ENCODE measurements at places on chromosomes 7 and 10.

DNA sequence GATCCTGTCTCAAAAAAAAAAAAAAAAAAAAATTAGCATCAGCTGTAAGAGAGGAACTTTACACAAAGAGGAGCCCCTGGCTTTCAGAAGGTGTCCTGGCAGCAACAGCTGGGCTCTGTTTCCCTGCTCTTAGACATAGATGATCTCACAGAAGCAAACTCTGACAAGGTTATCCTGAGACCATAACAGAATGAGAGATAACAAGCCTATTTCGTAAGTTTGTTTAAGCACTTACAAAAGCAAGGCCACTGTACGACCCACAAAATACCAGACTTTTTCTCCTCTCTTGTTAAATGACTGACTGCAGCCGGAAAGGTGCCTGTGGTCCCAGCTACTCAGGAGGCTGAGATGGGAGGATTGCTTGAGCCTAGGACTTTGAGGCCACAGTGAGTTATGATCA, 33.3 kb upstream of the OTUD1 start:
- DNase-seq, result no peak

DNA sequence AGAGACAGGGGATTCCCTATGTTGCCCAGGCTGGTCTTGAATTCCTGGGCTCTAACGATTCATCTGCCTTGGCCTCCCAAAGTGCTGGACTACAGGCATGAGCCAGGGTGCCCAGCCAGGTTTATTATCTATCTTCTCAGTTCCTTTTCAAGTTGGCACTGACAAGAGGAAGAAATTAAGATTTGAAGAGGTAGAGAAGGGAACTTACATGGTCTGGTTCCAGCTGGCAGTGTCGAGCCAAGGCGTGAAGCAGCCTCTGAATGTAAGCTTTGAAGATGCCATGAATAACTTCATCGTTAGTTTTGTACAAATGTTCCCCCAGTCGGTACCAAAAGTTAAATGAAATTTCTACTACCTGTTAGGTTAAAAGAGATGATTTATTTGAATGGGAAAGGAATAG, 57.7 kb downstream of the TNPO3 start:
- DNase-seq, result no peak

DNA sequence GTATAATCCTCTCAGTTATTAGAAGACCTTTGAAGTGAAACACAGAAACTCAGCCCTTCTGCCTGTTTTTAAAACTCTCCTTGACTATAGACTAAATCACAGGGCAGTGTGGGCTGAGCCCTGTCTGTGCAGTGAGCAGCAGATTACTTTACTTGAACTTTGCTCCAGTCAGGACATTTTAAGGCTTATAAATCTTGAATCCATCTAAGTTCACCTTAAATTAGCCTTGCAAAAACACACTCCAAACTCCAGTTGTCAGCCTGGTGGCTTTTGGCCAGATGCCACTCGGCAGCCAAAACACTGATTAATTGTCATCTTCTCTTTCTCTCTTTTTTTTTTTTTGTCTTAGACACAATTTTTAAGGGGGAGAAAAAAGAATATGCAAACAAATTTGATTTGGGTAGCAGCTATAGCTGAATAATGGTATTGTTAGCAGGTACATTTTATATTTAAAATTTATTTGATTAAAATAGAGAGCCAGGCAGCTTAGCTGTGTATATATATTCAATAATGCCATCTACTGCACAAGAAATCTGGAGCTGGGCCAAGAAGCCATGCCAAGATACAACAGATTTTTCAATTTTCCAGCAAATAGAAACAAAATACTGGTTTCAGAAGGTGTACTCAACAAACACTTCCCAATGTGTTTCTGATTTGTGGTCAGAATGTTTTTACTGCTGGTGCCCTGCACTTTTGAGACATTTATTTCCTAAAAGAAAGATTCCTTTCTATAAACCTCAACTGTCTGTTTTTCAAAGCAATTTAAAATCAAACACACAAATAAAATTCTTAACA, 247.7 kb downstream of the TFEC start:
- DNase-seq, result no peak

DNA sequence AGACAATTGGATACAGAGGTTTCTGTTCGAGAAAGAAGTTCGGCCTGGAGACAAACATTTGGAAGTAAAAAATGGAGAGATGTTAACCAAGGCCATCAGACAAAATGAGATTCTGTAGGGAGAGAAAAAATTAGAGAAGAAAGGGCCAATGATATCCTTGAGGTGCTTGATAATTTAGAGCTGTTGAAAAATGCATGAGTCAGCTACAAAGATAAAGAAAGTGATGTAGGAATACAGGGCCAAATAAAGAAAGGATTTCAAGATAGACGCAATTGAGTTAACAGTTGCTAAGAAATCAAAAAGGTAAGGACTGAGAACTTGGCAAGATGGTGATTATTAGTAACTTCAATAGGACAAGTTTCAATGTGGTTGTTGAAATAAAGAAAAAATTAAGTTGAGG, 384.2 kb upstream of the SEMA3A start:
- DNase-seq, result no peak

DNA sequence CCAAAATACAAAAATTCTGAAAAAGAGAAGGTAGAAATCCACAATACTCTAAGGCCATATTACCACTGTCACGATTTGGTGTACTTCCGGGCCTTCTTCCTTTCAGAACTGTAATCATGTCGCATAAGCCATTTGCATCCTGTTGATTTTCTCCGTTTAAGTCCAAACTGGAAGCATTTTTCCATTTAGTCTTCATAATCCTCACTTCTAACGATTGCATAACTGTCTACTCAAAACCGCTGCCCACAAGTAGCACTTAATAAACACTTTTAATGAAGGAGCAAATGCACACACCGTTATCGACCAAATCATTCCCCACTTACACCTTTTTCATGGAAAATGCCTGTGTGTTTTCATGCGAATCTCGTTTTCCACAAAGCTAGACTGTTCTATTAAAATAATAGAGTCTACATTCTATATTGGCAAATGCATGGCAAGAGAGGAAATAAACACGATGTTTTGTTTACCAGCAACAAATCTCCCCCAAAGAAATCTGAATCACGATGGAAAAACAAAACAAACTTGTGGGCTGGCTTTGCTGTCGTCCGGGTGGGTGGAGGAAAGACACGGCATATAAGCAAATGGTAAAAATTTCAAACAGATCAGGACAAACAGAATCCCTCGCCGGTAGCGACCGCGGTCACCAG, 1.0 kb downstream of the ATE1 start:
- DNase-seq, result no peak

GRCh38 chr7:909358-910329, 33.3 kb downstream of the GET4 start:
- no peak for DNase-seq

Measured in stimulated activated CD8-positive, alpha-beta memory T cell treated with anti-CD3 and anti-CD28 coated beads, Interleukin-4, amount 100 ng/mL, for 1 hour (primary cell).